ENCODE measurements at places on chromosomes 4 and X.

- peak; percentile 23 for DNase-seq
Measured at GRCh38 chr4:64417974-64418373, 8.7 kb upstream of the TECRL start.

DNA sequence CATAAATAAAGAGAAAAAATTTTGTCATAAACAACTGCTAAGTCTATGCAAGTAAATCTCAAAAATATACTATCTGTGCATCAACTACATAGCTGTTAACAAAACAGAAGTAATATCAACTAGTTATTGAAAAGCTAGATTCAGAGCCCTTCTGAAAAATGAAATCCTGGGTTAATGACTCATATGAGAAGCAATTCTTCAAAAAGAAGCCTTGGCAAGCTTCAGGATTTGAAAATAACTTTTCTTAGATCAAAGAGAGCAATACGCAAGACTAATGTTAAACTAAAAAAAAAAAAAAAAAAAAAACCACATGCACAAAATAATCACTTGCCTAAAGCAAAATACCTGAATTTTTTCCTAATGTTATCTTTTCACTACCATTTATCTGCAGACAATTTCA, 566.1 kb upstream of the BOD1L1 start:
- no peak for DNase-seq

GRCh38 chr4:82124932-82125786, 248.6 kb downstream of the HNRNPD start:
- DNase-seq, result peak; percentile 30

GRCh38 chr4:147678106-147678505, 5.9 kb downstream of the PRMT9 start:
- DNase-seq, result no peak

DNA sequence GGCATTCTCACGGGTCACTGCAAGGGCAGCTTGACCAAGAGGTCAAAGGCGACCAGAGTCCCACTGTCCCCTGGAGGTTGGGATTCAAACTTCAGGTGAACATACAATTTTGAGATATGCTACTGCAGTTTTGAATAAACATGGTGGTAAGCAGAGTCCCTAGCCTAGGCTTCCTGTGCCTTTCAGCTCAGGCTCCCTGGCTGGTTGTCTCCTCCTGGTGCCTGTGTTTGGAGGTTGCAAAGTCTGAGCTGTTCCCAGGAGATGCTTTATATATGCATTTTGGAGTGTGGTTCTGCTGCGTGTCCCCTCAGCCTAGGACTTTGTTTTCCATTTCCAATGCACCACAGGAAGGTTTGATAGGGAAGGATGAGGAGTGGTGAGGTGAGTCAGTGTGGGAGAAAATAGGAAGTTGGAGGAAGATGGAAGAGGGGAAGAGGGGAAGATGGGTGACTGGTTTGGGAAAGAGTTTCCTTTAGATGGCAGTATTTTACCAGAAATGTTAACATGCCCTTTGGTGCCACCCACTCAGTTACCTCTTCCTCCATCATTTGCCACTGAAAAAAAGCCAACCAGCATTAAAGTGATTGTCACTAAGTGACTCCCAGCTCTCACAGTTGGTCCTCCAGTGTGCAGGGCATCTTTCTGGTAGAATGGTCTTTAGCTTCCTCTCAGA, 211.7 kb upstream of the AGTR2 start:
- no peak for DNase-seq

GRCh38 chrX:24081661-24082154, 27.0 kb downstream of the EIF2S3 start:
- DNase-seq, result peak; percentile 64

DNA sequence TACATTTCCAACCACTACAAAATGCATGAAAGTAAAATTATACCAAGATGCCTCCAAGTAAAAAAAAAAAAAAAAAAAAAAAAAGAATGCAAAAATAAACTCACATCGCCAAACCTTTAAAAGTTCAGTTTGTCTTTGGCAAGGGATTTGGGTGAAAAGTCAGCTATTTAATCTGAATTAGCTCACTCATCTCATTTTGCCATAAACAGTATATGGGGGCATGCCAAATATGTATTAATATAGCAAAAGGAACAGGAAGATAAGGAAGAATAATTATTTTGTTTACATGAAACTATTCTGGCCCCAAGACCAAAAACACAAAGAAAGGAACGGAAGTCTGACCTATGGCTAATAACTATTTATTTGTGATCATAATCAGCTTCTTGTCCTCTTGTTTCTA, 114.7 kb upstream of the SLC6A14 start:
- DNase-seq, result no peak

- DNase-seq, result no peak
Measured at GRCh38 chrX:116292183-116292582, 121.6 kb downstream of the AGTR2 start.

- DNase-seq, result no peak
Measured at GRCh38 chr4:114366368-114366767, 232.2 kb upstream of the UGT8 start.

- no peak for DNase-seq
Measured at GRCh38 chr4:169952236-169953002, 73.8 kb downstream of the MFAP3L start.

DNA sequence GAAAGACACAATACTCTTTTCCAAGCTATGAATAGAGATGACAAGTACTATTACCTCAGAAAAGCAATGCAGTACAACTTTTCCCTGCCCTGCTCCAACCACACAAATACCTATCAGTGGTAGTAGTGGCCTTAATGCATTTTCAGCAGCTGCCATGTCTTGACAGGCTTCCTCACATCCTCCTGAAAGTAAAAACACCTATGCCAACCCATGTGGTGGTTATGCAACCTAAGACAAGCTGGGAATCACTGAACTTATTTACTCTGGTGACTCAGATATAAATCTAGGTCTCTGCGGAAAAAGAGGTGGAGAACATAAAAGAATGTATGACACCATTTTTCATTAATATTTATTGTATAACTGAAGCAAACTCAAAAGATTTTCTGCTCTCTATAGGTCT, 14.5 kb downstream of the WDFY3 start:
- DNase-seq, result no peak

- no peak for DNase-seq
Measured at GRCh38 chr4:89551191-89551590, 243.6 kb upstream of the GPRIN3 start.

- DNase-seq, result no peak
Measured at GRCh38 chrX:154304846-154305245, 9.3 kb downstream of the TKTL1 start.

DNA sequence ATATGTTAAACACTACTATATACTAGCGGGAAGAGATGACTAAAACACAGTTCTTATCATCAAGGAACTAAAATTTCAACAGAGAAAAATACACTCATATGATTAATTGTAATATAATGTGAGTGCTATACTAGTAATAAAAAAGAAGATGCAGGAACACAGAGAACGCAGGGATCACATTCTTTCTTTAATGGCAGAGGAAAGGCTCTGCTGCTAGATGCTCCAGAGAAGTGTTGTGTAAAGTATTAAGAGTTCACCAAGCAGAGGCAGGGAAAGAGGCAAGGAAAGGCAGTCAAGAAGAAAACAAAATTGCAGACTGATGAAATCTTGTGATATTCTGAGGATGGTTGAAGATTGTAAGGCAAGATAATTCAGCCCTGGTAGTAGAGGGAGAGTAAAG, 394.7 kb downstream of the PDGFC start:
- no peak for DNase-seq

DNA sequence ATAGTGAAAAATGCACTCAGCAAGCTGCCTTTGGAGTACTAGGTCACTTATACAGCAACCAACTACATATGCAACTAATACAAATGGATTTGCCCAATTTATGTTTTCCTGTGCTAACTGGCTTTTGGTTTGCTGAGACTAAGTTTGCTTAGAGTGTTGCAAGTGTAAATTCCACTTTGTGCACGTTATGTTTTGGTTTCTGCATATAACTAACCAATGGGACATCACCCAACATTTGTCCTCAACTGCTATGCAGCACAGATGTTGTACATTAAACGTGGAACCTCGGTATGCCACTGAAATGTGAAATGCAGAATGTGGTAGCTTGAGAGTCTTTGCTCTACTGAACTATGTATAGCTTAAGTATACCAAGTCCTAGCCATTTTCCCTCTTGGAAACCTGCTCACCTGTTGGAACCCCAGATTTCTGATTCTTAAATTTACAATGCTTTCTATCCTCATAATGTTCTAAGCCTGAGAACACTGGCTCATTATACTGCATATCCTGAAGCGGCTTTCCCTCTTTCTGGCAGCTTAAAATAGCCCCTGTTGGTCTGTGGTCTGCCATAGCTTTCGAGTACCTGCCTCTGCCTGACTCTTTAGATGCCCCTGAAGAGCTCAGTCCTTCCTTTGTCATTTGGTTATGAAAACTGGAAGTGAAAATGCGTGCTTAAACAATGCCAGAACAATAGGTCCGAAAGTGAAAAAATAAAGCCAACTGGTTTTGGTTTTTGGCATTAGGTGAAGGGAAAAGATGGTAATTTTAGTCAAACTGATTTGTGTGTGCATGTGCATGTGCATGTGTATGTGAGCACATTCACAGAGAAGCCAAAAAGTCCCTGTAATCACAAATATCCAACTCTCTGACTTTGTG, 158.0 kb downstream of the SH2D1A start:
- DNase-seq, result no peak

GRCh38 chr4:108114503-108114902, 54.2 kb downstream of the LEF1 start:
- DNase-seq, result no peak

DNA sequence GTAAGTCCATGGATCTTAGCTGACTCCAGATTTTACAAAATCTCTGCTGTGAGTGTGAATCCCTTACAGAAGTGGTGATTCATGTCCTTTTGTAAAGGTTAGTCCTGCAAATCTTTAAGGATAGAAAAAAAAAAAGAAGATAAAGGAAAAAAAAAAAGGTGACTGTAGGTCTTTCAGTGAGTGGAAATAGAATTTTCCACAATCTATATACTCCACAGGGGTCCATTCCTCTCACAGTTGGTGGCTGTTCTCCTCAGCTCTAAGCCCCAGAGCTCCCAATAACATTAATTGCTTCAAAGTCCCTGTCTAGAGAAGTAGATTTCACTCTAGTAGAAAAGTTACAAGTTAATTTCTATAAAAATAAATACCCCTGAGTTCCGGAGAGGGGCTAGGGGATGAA, 189.1 kb downstream of the NDST4 start:
- no peak for DNase-seq

- DNase-seq, result no peak
Measured at GRCh38 chrX:41178201-41178600, 93.0 kb downstream of the USP9X start.

- no peak for DNase-seq
Measured at GRCh38 chrX:101659601-101660063, at the start of gene ARMCX2. Gene ARMCX2 (minus strand): TSS chrX:101659850. CDS start chrX:101657588, 2,262 bp downstream.

DNA sequence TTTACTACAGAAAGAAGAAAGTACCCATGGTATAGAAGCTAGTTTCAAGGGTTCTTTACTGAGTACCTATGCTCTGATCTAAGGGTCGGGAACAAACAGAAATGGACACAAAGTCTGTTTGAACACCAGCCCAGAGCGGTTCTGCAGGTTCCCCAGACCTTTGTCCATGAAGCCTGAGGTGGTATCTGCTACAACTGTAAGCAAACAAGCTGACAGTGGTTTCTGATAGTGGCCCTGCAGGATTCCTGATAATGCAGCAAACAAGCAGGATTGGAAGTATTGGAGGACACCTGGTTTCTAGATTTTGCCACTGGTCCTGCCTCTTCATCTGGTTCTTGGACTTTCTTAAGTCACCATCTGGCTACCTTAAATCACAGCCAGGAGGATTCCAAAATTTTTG, 23.7 kb downstream of the SMPX start:
- no peak for DNase-seq

GRCh38 chr4:169677150-169677748, 56.9 kb downstream of the CLCN3 start:
- DNase-seq, result no peak

DNA sequence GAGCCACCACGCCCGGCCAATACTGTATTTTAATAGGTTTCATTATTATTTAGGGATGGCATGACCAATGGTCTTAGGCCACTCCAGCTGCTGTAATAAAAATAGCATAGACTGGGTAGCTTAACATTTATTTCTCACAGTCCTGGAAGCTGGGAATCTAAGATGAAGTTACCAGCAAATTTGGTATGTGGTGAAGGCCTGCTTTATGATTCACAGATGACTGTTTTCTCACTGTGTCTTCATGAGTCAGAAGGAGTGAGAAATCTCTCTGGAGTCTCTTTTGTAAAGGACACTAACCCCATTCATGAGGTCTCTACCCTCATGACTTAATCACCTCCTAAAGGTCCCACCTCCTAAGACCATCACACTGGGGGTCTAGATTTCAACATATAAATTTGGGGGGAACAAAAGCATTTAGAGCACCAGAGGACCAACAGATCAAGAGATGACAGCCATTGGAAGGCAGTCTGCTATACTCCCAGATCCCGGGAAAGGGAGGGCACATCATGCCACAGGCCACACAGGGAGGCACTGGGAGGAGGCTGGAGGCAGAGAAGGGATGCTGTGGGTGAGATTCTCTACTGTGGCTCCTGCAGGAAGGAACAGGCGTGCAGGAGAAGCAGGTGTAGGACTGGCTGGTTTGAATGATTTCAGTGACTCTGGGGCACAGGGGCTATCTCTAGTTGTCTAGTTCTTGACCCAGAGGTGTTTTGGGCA, 335.8 kb upstream of the SFRP2 start:
- DNase-seq, result no peak

DNA sequence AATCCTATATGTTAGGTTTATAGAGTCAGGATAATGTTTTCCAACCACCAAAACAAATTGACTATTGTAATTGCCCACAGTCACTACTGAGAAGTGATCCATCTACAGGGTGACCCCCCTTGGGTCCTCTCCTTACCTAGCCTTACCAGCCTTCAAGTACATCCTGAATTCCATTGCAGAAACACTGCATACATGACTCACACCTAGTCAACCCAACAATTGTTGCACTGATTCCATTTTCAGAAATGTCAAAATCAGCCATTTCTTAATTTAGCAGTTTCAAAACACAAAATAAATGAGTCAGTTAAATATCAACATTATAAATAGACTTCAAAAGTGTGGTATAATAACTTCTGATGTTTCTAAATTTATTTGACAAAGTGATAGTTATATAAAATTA, 106.3 kb upstream of the TNIP3 start:
- DNase-seq, result no peak

- DNase-seq, result no peak
Measured at GRCh38 chr4:6183740-6184139, 16.6 kb downstream of the JAKMIP1 start.

- DNase-seq, result no peak
Measured at GRCh38 chr4:147760176-147760575, 28.3 kb downstream of the ARHGAP10 start.

GRCh38 chr4:58209551-58209950, 1099.4 kb upstream of the IGFBP7 start:
- no peak for DNase-seq

GRCh38 chrX:39073131-39073530, 271.9 kb downstream of the MID1IP1 start:
- no peak for DNase-seq

Data from DMS 273 treated with DMSO at 0.1 percent for 48 hours (cell line).